Muscle of arm (tissue), 14 donors: ENCODE measurements at places on chromosomes 16 and 17.
A peak's percentile ranks its signal among the peaks of the same experiment; 100 is the strongest.

DNA sequence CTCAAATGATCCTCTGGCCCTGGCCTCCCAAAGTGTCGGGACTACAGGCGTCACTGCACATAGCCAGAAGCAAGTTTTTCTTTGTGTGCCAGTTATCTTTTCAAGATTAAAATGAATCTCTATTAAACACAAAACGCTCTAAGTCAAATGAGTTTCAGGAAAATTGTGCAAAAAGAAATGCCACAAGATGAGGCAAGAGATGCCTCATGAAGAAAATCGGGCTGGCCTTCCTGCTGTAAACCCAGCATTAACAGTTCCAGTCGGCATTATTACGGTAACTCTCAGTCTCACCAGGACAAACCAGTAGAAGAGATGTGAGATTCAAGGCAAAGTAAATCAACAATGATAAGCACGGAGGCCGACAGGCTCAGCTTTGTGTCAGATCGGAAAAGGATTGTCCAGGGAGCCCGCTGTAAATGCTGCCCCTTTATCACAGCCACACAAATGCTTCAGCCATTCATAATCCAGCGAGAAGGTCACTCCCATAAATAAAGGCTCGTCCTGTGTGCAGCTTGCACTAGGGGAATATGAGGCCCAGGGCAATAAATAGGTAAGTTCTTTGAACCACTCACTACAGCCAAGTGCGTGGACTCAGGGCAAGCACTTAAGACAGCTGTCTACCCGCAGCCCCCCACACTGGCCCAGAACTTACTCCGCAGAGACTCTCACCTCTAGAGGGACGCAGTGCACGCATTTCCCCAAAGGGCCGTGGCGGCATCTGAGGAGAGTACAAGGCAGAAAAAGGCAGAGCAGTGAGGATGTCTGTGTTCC lies 27.2 kb downstream of the NPLOC4 start:
- DNase-seq, result no peak

GRCh38 chr17:57861000-57861789 lies 11.4 kb upstream of the MRPS23 start:
- no peak for DNase-seq

GRCh38 chr16:48112600-48112999 lies 43.2 kb downstream of the ABCC12 start:
- DNase-seq, result no peak

- no peak for DNase-seq
These were observed 242.4 kb upstream of the MYOCD start for GRCh38 chr17:12423337-12423736.

- DNase-seq, result no peak
These were observed 6.6 kb upstream of the SHCBP1 start for GRCh38 chr16:46627746-46628145.

- DNase-seq, result no peak
These were observed 21.6 kb upstream of the PABPN1L start for GRCh38 chr16:88888057-88888456.

GRCh38 chr16:7745276-7745675 lies 412.6 kb downstream of the RBFOX1 start:
- DNase-seq, result no peak

GRCh38 chr17:31386542-31387075 lies 4.9 kb upstream of the RAB11FIP4 start:
- no peak for DNase-seq

DNA sequence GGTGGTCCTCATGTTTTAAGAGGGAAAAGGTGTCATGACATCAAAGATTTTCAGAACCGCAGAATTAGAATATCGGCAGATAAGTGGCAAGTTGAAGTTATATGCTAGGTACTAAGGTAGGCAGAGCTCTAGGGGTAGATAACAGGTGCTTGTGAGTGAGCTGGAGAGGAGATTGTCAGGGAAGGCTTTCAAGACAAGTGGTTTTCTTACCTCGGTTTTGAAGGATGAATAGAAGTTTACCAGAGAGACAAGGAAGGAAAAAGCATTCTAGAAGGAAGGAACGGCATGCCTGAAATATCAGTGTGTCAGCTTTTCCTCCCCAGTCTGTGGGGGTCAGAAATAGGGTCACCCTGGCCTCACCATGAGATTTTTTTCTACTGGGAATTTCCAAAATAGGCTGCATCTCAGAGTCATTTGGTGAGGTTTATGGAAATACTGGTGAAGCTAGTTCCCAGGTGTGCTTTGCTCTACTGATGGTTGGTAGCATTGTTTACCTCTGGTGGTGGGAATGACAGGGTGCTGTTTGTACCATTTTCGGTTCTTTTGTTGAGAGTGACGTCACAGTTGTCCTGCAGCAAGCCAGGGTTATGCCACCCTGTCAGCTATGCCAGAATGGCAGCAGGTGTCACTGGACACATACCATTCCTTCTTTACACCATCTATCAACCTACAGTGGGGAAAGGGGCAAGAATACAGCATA lies 112.5 kb downstream of the MSI2 start:
- DNase-seq, result no peak

GRCh38 chr16:1543085-1543896 lies 9.8 kb downstream of the TMEM204 start:
- no peak for DNase-seq

DNA sequence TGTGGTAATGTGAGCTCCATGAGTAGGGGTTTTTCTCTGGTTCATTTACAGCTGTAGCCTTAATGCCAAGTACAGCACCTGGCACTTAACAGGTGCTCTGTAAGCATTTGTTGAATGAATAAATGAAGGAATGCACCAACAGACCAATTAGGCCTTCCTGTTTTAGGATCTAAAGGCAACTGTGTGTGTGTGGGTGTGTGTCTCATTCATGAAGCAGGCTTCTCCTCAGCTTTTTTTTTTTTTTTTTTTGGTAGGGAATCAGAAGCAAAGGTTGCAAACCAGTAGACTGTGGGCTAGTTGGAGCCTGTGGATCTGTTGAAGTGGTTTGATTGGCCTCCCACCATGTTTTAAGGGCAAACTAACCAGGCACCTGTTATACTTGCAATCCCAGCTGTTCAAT lies 48.1 kb downstream of the HS3ST2 start:
- DNase-seq, result no peak

- DNase-seq, result no peak
These were observed 13.6 kb upstream of the DOC2B start for GRCh38 chr17:194828-195602.

DNA sequence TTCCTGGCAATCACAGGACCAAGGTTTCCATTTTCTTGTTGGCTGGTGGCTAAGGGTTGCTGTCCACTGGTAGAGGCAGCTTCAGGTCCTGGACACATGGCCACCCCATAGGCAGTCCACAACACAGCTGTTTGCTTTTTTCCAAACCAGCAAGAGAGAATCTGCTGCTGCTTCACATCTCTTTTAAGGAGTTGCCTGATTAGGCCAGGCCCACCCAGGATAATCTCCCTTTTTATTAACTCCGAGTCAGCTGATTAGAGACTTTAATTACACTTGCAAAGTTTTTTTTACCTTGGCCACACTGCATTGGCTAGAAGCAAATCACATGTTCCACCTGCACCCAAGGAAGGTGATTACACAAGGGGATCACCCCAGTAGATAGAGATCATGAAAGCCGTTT lies 106.6 kb upstream of the IRX6 start:
- no peak for DNase-seq

DNA sequence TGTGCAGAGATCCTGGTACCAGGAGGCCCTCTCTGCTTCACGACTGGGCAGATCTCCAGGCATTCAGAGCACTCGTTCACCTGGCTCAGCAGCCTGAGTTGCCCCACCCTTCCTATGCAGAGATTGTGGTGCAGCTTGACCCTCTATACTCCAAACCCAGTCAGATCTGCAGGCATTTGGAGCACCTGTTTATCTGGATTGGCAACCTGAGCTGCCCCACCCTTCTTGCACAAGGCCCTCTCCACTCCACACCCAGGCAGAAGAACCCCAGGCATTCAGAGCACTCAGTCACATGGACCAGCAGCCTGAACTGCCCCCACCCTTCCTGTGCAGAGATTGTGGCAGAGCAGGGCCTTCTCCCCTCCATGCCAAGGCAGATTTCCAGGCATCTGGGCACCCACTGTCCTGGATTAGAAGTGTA lies 88.4 kb upstream of the CDH5 start:
- no peak for DNase-seq

DNA sequence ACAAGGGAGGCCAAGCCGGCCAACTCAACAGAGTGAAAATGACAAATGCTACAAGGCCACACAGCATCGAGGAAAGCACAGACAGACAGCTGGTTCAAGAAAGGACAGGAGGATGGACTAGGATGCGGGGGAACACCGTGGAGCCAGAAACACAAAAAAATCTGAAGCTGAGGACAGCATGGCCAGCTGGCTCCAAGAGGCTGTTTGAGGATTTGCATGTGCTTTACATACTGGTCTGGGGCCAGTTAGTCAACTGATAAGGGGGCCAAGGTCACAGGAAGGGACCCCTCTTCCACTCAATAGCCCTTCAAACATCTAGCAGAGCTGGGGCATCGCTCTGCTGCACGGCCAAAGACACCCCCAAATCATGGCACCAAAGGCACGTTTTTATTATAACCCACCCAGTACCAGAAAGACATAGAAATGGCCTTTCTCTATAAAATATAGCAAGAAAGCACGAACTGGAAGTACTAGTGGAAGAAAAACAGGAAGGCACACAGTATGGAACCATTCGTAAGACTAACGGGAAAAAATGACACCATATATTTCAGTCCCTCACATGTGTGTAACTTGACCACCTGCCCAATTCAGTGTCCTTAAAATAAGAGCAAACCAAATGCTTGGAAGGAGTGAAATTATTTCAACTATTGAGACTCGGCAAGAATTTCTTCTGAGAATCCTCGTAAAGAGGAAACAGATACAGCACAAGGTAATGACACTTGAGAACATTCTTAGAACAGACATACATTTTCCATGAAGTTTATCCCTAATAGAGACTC lies 7.8 kb upstream of the SRL start:
- DNase-seq, result peak; percentile 73

- DNase-seq, result peak; percentile 30
These were observed 22.7 kb downstream of the PEMT start for GRCh38 chr17:17568772-17569195.

DNA sequence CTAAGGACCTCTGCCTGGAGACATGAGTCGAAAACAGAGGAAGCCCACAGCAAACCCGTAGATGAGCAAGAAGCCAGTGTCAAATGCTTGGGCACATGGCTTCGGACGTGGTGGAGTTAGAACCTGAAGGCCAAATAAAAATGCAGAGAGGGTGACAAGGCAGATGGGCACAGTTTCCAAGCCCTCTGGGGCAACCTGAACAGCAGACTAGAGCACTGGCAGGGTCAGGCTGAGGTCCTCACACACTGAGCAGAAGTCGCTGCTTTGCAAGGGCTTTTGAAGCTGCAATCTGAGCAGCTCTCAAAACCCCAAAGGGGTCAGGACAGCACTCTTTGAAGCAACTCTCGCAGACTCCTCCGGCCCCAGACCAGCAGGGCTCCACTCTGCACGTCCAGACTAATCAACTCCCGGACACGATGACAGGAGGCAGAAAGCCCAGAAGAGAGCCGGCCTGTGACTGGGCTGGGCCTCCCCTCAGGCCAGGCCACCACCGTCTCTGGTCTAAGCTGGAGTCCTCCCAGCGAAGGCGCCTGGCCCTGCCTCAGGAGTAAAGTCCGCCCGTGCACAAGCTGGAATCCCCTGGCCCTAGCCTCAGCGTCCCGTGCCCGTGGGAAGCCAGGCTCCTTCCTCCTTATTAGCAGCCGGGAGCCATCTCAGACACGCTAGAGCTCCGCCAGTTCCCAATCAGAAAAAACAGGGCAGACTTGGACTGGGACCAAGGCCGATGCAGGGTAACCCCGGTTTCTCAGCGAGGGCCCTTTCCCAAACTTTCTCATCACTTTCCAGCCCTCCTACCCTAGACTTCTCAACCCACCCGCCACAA lies 924 bp downstream of the SMARCD2 start:
- no peak for DNase-seq

- no peak for DNase-seq
These were observed 1.7 kb upstream of the DPH1 start for GRCh38 chr17:2028234-2028614.

DNA sequence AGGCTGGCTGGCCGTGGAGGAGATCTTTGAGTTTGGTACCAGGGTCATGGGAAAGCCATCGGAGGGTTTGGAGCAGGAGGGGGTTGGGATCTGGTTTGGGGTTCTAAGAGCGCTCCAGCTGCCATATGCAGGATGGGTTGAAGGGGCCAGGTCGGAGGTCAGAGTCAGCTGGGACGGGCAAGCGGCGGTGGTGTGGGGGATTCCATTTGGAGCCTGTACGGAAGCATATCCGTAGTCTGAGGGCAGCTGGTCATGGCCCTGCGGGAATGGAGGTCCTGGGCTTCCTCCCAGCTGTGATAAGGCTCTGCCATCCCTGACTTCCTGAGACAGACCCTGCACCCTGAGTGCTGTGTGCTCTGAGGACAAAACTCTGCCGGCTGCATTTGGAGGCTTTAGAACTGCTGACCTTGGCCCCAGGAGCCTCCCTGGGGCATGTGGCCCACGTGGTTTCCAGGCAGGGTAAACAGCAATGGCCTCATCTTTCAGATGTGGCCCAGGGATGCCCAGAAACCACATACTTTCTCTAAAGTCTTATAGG lies 46.5 kb downstream of the ATP2C2 start:
- no peak for DNase-seq

- DNase-seq, result peak; percentile 4
These were observed 3.2 kb downstream of the TPSG1 start for GRCh38 chr16:1221628-1222552.

GRCh38 chr17:72618001-72618509 lies 474.4 kb downstream of the SLC39A11 start:
- DNase-seq, result no peak

DNA sequence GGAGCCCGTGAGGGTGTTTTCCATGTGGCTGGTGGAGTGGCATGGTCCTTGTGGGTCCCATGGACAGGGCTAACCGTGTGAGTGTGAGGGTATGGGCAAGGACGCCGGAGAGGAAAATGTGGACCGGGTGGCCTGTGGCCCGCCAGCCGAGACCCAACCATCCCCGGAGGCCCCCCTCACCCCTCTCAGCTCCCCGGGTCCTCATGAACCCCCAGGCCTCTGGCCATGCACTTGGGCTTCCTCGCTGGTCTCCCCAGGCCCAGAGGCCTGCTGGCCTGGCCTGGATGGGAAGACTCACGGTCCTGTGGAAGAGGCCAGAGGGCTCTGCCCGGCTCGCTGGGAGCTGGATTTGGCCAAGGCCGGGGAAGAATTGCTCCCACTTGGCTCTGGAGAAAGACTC lies 13.1 kb downstream of the RAP1GAP2 start:
- no peak for DNase-seq

DNA sequence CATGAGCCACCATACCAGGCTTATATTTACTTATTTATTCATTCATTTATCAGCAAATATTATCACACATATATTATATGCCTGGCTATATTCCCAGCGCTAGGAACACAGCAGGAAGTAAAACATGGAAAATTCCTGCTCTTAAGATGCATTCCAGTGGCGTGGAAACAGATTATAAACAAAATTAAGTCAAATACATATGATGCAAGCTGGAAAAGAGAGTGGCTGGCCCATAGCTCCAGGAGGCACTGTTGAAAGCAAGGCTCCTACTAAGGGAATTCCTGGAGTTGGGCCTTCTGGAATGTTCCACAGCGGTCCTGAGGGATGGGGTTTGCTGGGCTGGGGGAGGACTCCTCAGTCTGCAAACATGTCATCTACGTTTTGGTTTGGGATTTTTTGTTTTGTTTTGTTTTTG lies 18.4 kb downstream of the ADCY9 start:
- no peak for DNase-seq
